ENCODE measurements at places on chromosomes 1 and 21.
A peak's percentile ranks its signal among the peaks of the same experiment; 100 is the strongest.

- DNase-seq, result peak; percentile 0
Measured at GRCh38 chr1:93219443-93219842, 38.9 kb downstream of the CCDC18 start.

- DNase-seq, result no peak
Measured at GRCh38 chr1:11178021-11179015, 10.8 kb upstream of the ANGPTL7 start.

GRCh38 chr1:20358761-20359263 is 68.1 kb downstream of the VWA5B1 start:
- no peak for DNase-seq

DNA sequence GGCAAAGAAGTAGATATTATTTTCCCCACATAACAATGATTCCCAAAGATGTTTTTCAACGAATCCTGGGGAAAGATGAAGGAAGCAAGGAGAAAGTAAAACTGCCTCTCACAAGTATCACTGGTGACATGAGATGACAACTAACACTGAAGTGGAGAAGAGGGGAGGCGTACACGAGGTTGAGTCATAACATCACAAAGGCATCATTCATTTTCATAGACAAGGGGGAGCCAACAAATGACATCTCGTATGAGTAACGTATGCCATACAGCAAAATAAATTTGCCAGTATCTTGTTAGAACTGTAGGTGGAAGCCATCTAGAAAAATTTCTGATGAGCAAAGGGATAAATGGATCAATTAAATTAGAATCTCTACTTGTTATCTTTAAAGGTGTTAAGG is 56.6 kb downstream of the ATP1B1 start:
- DNase-seq, result no peak

DNA sequence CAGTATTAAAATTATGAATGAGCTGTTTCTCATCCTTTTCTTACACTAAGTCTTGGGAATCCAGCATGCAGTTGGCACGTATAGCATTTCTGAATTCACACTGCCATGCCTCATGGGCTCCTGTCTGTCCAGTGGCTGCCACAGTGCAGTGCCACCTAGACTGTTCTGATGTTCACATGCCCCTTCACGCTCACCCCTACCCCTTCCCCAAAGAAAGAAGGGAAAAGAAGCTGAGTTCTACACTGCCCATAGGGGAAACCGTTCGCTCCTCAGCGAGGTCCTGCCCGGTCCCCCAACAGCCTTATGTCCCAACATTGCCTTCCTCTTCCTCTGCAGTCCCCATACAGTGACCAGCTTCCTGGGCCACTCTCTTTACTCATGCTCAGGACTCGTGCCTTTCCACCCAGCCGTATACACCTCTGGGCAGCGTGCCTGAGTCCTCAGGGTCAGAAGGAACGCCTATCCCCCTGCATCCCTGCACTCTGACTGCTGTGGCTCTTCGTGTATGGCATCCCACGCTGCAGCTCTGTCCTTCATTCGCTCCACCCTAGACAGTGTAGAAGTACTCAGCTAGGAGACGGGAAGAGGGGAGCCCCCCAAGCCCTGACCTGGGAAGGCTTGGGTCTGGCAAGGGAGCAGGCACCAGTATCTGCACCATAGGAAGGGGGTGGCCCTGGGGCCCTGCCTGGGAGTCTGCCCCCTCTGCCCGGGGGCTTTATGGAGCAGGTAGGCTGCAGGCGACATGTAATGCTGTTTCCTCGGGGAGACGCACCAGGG is 24.1 kb upstream of the ARF1 start:
- no peak for DNase-seq

DNA sequence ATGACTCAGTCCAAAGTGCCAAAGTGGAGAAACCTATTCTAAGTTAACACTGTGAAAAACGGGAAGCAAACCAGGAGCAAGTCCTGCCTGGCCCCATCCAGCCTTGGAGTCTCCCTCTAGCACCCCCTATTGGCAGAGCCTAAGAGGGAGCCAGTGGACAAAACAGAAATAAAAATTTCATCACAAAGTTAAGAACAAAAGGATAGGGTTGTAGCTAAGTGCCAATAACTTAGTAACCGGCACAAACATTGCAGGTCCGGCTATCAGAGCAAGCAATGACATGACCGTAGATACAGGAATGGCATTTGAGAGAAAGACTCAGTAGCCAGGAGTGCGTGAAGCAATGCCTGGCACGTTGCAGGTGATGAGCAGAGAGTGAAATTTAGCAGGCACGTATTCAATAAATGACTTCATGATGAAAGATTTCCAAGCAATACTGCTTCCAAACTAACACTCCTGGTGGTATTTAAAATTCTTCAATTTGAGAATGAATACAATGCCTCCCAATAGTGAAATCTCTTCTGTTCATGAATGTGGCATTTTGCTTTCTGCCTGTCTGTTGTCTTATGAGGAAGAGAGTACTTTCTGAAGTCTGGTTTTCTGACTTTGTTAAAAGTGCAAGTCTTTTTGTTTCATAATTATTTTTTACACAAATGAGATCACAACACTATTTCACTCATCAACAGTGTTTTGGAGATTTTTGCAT is 391.0 kb downstream of the OMA1 start:
- DNase-seq, result no peak

- DNase-seq, result peak; percentile 33
Measured at GRCh38 chr1:1063945-1064831, 9.9 kb downstream of the RNF223 start.

DNA sequence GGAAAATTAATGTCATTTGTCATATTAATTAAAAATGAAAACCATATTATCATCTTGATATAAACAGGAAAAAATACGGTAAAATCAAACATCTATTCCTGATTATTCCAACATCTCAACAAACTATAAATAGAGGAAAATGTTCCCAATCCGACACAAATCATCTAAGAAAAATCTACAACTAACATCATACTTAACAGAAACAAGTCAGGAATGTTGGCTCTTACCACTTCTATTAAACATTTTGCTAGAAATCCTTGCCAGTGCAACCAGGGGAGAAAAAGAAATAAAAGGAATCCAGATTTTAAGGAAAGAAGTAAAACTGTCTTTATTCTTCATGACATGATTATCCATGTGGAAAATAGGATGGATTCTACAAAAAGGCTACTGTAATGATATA is 77.0 kb upstream of the IRF2BP2 start:
- no peak for DNase-seq

- DNase-seq, result no peak
Measured at GRCh38 chr1:113442131-113442530, 51.8 kb downstream of the MAGI3 start.

- DNase-seq, result no peak
Measured at GRCh38 chr1:150221552-150221951, 14.4 kb downstream of the ANP32E start.

DNA sequence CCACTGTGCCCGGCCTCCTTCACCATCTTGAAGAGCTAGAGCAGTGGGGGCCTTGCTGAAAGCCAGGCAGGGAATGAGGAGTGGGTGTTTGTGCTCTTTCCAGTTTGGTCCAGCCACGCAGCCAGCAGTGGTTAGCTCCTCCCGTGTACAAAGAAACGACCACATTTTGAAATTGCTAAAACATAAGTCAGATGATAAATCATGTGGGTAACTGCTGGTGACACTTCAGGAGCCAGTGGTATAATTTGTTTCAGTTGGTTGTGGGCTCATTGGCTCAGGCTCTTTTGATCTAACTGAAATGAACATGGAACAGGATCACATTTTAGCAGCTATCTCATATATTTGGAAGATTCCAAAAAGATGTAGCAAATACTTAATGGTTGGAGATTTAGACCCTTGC is 87.6 kb downstream of the MTR start:
- no peak for DNase-seq

DNA sequence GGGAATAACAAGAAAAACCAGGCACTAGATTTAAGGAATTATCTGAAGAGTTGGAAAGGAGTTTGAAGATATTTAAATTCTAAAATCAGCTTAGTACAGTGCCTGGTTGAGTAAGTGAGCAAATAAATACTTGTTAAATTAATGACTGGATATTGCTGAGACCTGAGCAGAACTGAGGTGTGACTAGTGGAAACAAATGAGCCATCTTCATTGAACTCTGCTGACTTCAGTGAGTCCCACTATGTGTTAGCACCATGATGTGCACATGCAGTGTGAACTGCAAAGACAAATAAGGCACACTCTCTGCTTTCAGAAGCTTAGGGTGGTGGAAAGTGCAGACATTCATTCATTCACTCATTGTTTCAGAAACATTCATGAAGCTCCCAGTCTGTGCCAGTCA is 48.7 kb downstream of the ELAPOR1 start:
- DNase-seq, result no peak

DNA sequence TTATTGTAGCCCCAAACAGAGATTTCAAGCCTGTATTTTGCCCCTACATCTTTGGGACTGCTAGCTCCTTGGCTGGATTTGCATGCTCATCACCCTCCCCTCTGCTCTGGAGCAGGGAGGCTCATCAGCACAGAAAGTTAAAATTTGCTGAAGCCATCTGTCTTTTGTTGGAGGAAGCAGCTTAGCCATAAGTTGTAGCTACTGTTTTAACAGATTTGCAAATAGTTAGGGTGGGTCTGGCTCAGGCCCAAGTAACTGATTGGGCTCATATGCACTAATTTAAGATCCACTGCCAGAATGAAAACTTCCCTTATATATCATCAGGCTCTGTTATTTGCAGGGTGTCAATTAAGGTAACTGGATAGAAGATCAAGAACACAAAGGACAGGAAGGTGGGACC is 307.0 kb downstream of the ZP4 start:
- no peak for DNase-seq

- no peak for DNase-seq
Measured at GRCh38 chr1:31745946-31746670, 18.0 kb downstream of the ADGRB2 start.
